T follicular helper cell (primary cell): ENCODE measurements at places on chromosomes 13 and 19.

GRCh38 chr13:24288870-24289269 is 20.5 kb upstream of the C1QTNF9 start:
- no peak for DNase-seq

GRCh38 chr13:27263438-27263837 is 7.2 kb upstream of the RASL11A start:
- no peak for DNase-seq

GRCh38 chr13:39781381-39781780 is 125.9 kb downstream of the COG6 start:
- no peak for DNase-seq

DNA sequence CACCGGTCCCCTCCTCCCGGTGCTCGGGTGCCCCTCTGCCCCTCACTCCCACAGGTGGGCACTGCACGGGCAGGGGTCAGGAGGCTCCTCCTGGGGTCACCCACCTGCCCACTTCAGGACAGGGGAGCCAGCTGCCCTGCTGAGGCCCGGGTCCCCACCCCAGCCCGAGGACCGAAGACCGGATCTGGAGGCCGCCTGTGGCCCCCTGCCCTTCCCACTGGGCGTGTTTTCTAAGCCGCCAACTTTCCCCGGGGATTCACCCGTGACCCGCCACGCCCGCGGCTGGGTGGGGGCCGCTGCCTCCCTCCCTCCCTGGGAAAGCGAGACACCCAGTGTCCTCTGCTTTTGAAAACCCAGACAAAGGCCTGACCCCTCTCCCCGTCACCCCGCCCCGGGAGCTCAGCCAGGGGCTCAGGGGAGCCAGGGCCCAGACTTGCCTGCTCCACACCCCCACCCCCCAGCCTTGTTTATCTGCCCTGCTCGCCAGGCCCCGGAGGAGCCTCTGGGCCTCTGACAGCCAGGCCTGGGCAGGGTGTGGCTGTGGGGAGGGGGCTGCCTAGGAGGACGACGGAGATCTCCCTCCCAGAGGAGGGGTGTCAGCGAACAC is 1.3 kb downstream of the PALM start:
- no peak for DNase-seq

- no peak for DNase-seq
Measured at GRCh38 chr13:91520952-91521351, 122.5 kb downstream of the GPC5 start.

GRCh38 chr13:26037302-26037701 is 14.5 kb downstream of the SHISA2 start:
- DNase-seq, result no peak

GRCh38 chr13:48866249-48866648 is 109.5 kb upstream of the FNDC3A start:
- DNase-seq, result no peak
